ENCODE measurements at places on chromosomes 1 and 21.

DNA sequence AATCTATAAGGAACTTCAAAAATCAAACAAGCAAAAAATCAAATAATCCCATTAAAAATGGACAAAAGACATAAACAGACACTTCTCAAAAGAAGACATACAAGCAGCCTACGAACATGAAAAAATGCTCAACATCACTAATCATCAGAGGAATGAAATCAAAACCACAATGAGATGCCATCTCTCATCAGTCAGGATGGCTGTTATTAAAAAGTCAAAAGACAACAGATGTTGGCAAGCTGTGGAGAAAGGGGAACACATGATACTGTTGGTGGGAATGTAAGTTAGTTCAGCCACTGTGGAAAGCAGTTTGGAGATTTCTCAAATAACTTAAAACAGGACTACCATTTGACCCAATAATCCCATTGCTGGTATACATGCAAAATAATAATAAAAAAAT is 226.4 kb downstream of the S1PR1 start:
- no peak for DNase-seq

DNA sequence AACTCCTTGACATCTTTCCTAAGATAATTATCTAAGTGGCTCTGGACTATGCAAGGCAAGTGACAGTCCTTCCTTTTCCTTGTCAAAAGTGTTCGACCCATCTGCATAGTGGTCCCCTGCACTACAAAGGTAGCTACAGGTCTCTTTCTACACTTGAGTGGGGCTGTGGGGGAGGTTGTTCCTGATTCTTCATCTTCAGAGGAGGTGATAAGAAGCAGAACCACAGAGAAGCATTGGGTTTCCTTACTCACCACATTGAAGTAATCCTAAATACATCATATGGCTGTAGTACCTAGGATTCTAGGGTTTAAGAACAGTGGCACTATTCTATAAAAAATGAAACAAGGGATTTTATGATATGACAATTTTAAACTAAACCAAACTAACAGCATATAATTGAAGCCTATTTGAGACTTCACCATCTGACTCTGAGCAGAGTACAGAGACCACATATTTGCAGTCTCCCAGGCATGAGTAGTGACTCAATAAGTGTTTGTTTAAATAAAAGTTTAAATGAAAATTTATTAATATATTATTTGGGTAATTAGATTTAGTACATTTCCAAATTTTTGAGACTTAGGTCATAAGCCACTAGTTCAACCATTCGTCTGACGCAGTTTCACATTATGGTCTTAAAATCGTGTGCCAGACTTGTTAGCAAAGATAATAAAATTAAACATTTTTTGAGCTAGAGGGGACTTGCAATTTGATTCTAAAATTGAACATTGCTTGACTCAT is 54.9 kb upstream of the NEK7 start:
- DNase-seq = no peak

DNA sequence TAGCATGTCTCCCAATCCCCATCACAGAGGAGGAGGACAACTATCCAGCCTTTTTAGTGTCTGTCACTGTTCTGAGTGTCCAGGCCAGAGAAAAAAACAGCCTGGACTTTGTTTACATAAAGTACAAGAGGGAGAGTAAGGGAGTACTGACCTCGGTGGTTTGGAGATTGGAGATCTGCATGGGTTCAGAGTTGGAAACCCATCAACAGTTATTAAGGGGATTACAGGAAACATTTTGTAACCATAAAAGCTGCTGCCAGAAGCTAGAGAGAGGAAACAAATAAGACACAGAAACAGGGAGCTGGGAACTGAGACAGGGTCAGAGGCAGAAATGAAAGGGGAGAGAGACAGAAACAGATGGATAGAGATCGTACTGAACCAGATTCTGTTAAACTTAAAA is 131.5 kb upstream of the CTTNBP2NL start:
- DNase-seq = peak; percentile 95

- DNase-seq = no peak
Observed at GRCh38 chr1:25699500-25700143, 83.0 kb downstream of the MAN1C1 start.

GRCh38 chr1:27596261-27596660 is 7.7 kb downstream of the AHDC1 start:
- no peak for DNase-seq

- DNase-seq = peak; percentile 52
Observed at GRCh38 chr1:221869779-221870178, 127.9 kb upstream of the DUSP10 start.

- DNase-seq = no peak
Observed at GRCh38 chr1:78088486-78088885, 42.7 kb downstream of the GIPC2 start.

DNA sequence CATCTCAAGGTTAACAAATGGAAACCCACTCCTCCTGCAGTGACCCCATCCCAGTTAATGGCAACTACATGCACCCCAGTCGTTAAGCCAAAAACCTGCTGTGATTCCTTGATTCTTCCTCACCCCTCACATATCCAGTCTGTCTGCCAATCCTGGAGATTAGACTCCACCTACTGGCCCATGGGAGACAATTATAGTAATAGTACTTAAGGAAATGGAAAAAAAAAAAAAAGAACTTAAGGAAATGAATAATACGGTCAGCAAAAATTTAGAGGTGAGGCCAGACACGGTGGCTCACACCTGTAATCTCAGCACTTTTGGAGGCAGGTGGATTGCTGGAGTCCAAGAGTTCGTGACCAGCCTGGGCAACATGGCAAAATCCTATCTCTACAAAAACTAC is 7.0 kb downstream of the NOL9 start:
- DNase-seq = no peak

DNA sequence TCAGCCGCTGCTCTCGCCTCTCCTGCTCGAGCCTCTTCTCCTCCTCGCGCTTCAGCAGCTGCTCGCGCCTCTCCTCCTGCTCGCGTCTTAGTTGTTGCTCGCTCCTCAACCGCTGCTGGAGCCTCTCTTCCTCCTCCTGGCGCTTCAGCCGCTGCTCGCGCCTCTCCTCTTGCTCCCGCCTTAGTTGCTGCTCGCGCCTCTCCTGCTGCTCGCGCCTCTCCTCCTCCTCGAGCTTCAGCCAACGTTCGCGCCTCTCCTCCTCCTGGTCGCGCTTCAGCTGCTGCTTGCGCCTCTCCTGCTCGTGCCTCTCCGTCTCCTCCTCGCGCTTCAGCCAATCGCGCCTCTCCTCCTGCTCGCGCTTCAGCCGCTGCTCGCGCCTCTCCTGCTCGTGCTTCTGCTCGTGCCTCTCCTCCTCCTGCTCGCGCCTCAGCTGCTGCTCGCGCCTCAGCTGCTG is 3.7 kb downstream of the TCHH start:
- DNase-seq = peak; percentile 9

GRCh38 chr1:155717041-155717440 is 28.1 kb downstream of the DAP3 start:
- no peak for DNase-seq

DNA sequence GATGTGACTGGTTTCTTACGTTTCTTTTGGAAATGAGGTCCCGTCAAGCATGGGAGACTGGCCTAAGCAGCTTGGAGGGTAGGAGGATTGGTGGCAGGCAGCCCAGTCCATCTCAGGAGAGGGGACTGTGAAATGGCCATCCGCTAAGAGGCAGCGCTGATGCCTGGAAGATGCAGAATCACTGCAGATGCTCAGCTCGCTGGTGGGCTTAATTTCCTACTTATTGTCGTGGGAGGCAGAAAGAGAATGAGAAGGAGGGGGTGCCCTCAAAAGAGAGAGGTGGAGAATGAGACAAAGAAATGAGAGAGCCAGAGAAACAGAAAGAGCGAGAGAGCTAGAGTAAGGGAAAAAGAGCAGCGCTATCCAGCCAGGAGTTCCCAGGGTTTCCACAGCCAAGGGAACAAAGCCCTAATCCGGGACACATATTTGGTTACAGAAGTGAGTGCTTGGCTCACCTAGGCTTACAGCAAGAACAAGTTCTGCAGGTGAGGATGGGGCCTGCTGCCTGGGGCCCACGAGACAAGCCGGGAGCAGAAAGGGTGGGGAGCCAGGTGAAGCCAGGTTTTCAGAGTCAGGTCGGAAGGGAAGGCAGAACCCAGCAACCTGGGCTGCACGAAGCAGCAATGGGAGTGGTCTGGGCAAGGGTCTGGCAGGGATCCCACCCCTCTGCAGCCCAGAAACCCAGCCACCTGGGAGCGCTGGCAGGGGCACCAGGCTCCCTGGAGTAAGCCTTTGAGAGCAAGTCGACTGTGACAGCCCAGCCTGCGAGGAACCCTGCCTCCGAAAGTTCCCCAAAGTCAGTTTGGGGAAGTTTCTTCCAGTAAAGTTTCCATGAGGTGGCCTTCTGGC is 5.8 kb downstream of the ECE1 start:
- DNase-seq = no peak

DNA sequence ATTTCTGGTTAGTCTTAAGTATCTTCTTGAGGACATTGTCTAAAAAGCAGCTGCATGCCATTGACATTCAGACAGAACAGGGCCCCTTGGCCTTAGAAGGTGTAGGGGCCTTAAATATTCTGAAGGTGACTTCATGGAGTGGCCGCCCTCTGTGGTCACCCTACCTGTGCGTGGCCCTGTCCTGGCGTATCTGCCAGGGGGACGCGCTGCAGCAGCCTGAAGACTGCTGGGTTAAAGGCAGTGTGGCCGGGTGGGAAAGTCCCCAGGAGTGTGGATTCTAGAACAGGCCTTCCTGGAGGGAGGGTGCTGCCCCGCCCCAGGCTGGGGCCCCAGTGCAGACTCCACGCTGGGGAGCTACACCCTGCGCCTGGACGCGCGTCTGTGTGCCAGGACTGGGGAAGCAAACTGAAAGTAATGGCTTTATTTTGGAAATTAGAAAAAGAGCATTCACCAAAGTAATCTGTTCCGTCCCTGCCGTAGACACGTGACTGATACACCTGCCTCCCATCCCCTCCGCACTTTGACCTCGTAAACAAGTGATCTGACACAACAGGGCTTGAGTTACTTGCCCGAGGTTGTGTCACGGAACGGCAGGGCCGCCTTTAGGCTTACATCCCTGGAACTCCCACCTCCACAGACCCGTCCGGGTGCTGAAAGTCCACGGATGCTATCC is 1.8 kb downstream of the AGPAT3 start:
- DNase-seq = peak; percentile 18

DNA sequence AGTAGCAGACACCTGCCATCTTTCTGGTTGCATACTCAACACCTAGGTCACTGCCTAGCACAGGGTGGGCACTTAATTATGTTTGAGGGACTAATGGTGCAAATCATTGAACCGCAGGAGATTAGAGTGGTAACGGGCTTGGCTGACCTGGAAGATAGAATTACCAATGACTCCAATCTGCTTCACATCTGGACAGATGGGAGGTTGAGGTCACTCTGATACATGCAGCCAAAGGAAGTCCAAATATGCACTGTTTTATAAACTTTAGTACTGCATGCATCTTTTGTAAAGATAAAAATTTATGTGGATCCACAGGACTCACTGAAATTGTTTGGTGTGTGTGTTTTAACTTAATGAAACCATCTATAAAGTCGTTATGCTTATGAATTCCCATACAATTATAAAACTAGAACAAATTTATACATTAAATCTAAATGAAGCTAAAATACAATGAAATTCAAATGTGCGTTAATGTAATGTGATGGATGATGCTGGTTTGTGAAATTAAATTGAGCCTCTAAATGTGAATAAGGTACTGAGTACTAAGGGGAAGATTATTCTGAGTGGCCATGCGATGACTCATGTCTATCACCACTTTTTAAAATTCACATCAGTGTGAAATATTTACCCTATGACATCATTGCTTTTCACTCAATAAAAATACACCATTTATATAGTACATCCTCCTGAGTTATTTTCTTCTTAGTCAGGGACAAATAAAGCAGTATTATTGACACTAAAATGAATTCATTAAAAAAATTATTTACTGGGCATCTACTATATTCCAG is 224.7 kb upstream of the FAM78B start:
- DNase-seq = no peak

DNA sequence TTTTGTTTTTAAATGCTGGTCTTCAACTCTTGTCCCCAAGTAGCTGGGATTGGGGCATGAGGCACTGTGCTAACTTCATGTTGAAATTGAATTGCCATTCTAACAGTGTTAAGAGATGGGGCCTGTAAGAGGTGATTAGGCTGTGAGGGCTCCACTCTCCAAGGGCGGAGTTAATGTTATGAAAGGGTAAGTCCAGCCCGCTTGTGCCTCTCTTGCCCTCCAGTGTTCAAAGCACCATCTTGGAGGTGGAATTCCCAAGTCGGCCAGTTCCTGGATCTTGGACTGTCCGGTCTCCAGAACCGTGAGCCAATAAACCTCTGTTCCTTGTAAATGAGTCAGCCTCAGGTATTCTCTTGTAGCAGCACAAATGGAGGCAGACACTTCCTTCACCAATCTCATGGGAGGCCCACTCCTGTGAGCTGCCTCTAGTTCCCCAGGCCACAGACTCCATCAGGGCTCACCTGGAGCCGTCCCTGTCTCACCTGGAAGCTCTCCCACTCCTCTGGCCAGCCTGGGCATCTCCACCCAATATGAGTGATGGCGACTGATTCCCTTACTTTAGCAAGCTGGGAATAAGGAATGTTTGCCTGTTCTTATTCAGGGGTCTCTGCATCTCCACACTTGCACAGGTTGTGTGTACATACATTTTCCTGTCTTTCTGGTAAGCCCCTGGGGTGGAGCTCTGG is 15.5 kb downstream of the IBA57 start:
- no peak for DNase-seq

DNA sequence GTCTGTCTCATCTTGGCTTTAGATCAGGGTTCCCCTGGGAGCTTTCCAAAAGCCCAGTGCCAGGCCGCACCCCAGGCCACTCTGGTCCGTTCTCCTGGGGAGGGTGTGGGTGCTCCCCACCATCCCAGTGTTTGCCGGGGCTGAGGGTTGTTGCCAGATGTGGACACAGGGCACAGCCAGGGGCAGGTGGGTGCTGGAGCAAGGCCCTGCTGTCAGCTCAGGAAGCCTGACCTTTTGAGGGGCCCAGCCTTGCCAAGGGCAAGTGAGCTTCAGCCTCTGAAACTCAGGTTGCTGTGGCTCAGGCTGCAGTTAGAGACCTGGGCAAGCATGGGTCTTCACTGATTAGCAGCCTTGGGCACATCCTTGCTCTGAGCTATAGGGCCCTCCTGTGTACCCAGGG is 22.8 kb upstream of the ZBTB21 start:
- no peak for DNase-seq

DNA sequence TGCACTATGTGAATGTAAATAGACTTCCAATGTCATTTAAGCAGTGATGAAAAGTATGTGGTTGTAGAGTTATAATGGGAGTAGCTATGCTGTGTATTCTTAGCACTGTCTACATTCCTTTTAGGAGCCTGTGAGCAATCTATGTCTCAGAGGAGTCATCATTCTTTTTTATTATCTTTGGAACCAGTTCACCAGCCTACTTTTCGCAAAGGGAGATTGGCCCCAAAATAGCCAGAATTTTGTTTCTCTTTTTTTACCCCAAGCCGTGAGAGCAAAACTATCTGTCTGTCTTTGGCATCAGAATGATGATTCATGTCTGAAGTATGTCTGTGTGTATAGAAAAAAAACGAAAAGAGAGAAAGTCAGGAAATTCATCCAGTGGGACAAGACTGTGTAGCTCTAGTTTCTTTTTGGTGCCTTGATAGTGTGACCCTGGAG is 44.2 kb downstream of the OSBPL9 start:
- DNase-seq = peak; percentile 96

- no peak for DNase-seq
Observed at GRCh38 chr1:163013826-163014600, 55.1 kb upstream of the RGS4 start.
